CD4-positive, alpha-beta T cell treated with Interleukin-10 for 1 hour (primary cell): ENCODE measurements at places on chromosomes 12 and 14.

- DNase-seq: no peak
These were observed 67.7 kb downstream of the EID3 start for GRCh38 chr12:104371043-104371870.

GRCh38 chr12:100326208-100326607 lies 30.7 kb upstream of the SLC17A8 start:
- DNase-seq: no peak

- DNase-seq: peak; percentile 49
These were observed 513.0 kb downstream of the TMEM121 start for GRCh38 chr14:106039400-106039799.

DNA sequence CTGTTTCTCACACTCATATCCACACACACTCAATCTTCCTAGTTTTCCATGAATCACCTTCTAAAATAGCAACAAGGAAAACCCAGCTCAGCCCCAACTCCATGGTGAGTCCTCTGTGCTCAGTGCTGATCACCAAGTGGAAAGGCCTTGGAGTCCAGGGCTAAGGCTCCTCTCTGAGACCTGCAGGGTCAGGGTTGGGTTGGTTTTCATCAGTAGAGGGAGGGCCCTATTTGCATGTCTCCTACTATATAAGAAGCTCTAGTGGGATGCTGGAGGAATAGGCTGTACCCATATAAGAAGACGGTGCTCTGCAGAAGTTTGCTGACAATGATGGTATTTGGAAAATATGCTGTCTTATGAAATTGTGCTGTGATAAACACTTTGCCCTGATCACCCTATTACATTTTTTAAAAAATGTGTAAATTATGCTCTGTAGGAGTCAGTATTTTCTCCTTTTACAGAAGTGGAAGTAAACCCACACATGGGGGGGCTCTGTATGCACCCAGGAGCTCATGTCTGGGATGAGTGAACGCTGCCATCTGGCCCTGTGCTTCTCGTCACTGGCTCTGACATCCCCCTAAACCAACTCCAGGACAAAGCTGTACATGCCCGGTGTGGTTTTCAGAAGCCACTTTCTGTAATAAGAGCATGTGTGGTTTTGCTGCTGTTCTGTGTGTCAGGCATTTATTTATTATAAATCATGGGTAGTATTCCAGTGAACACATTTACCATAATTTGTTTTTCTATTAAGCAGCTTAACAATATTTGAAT lies 536.3 kb downstream of the TMEM121 start:
- no peak for DNase-seq

- DNase-seq: no peak
These were observed 129.1 kb downstream of the GPR135 start for GRCh38 chr14:59336098-59336497.

DNA sequence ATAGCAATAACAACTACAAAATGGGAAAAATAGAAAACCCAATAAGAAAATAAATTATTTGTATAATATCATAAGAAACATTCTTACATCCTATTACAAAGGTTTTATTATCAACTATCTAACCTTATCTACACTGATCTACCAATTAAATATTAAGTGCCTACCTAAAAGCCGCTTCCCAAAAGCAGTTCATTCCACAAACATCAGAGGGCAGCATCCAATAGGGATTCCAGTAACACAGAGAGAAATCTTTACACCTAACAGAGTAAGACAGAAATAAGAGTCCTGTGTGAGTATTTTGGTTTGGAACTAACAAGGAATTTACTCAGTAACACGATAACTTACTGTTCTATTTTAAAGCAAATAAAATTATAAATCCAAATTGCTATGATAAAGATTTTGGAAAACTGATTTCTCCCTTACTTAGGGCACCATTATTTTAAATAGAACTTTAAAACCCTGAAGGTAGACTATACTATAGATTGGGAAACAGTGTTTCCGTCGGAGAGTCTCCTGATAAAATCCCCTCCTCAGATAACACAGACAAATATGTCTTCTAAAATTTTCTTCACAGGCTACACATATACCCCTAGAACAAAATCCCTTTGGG lies 15.0 kb downstream of the GXYLT1 start:
- peak; percentile 51 for DNase-seq

- DNase-seq: no peak
These were observed 86.5 kb downstream of the PPM1H start for GRCh38 chr12:62848418-62848817.

DNA sequence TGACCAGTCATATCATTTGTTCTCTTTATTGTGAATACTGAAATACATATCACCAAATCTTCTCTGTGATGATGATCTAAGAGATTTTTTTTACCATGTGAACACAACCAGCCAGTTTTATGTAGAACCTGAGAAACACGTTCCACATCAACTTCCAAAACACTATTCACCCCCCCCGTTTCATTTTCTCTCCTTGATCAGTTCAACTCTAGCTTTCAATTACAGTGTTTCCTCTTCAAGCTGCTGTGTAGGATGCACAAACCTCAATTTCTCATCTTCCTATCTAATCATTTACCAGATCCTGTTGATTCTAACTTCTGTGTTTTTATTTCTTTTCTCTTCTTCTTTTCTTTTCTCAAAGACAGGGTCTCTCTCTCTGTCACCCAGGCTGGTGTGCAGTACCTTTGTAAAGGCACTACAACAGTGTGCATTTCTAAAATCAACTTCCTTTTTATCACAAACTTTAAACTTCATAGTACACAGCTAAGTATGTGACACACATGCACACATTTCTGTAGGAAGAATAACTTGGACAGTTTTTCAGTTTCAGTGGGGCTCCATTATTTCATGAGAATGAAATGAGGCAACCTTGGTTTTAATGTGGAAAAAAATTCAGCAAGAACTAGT lies 149.9 kb upstream of the FBXO33 start:
- peak; percentile 1 for DNase-seq

GRCh38 chr12:46493834-46494181 lies 121.2 kb upstream of the SLC38A2 start:
- no peak for DNase-seq

DNA sequence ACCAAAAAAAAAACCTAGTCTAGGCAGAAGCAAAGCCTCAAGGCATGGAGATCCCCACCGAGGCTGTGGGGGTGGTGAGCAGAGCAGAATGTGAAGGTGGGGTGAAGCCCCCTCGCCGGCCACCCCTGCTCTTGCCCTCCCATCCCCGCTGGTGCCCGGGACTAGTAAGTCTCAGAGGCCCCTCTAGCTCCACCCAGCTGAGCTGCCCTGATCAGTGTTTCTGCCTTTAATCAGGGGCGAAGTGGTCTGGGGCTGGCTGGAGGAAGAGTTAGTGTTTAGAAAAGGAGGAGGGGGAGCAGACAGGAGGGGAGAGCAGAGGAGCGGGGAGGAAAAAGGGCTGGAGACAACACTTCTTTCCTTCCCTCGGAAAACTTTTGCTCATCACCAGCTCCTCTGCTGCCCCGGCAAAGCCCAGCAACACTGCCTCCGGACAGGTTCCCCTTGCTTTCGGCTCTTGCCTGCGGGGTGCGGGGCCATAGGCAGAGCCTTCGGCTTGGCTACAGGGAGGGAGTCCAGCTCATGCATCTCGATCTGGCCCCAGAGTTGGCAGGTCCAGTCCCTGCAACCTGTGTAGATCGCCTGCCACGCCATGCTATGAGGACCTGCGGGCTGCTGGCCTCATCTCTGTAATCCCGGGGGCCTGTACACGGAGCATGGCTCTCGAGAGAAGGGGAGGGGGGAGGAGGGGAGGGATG lies 3.4 kb upstream of the DLK1 start:
- no peak for DNase-seq

DNA sequence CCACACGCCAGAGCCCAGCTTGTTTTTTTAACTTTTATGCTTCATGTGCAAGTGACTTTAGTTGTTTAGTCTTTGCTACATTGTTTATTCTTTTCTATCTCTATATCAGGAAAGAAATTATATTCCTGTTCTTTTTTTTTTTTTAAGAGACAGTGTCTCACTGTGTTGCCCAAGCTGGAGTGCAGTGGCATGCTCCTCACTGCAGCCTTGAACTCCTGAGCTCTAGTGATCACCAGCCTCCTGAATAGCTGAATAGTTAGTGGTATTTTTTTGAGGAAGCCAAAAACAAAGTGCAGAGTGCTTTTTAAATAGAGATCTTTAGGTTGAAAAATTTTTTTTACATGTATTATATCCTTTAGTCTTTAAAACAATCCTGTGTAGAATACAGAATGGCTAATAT lies 58.2 kb downstream of the ETNK1 start:
- DNase-seq: no peak

DNA sequence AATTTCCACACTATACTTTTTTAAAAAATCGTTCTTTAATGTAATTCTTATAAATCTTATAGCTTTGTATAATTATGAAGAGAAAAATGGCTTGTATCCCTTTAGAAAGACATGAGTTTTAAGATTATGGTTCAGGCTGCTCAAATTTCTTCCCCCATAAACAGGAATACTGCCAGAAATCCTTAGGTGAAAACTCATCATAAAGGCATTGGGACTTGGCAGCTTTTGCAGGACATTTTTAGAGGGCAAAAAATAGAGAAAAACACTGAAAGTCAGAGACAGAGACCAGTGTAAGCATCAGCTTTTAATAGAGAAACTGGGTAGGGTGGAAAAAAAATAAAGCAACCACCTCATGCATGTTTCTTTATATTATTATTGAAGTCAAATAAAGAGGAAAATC lies 29.1 kb downstream of the LRRK2 start:
- DNase-seq: no peak

GRCh38 chr14:67004521-67004920 lies 184.7 kb upstream of the GARIN2 start:
- no peak for DNase-seq

DNA sequence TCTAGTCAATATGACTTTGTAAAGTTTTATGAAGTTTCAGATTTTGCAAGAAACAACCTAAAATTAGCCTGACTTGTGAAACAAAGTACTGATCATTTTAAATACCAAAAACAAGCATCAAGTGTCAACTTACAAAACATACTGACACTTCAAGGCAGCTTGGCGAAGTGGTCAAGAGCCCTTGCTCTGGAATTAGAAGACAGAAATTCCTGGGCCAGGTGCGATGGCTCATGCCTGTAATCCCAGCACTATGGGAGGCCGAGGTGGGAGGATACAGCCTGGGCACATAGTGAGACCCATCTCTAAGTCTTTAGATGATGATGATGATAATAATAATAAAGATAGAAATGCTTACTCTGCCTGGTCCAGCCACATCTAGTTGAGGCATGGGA lies 45.4 kb upstream of the NR2C1 start:
- DNase-seq: no peak
